Sigmoid colon (tissue), 7 donors: ENCODE measurements at places on chromosomes 11 and 22. TPM values are rescaled to one million over a fixed set of nuclear protein-coding genes. Genes with fewer than 3 reads are reported as not detected.

- DNase-seq, result no peak
Observed at GRCh38 chr11:8593455-8593854, 573 bp downstream of the STK33 start.

DNA sequence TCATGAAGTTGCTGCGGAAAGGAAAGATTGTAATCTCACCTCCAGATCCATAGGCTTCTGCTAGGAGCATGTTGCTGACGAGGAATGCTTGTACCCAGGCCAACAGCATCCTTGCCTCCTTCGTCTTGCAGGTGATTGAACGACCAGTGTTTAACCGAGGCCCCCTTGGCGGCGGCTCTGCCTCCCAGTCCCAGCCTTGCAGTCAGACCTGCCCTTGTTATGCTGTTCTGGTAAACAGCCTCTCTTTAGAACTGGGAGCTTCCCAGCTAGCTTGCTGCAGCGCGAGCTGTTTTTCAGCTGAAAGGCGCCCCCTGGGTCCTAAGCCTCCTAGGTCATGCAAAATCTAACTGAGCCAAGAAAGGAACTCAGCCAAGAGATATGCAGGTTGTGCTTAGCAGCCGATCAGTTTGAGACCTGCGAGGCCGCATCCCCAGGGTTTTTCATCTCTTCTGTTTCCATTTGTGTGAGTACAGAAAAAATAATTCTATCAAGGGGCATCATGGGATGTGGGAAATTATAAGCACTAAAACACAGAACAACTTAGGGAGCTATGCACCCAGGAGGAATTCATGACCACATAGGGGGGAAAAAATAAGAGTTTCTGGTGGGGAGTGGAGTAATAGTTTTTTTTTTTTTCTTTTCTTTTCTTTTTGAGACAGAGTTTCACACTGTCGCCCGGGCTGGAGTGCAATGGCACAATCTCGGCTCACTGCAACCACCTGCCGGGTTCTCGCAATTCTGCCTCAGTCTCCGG, at the start of gene PIK3IP1:
PIK3IP1 (minus strand) TSS at position 253 of the 754 bp plus-strand sequence; CDS start at position 109, 144 bp downstream.
- peak; percentile 96 for DNase-seq

The DRICH1 gene
- not detected for total RNA-seq

- DNase-seq, result no peak
Observed at GRCh38 chr22:36948273-36949225, 35.1 kb downstream of the CSF2RB start.

DNA sequence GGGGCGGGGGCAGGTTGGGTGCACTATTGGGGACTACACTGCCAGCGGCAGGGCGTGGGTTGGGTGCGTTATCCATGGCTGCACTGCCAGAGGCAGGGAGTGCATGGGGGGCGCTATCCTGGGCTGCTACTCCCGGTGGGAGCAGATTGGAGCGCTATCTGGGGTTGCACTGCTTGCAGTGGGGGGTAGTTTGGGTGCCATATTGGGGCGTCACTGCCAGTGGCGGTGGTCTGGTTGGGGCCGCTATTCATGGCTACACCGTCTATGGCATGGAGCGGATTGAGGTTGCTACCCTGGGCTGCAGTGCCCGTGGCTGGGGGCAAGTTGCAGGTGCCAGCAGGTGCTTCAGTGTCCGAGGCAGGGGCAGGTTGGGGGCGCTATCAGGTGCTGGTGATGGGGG, 36.2 kb downstream of the C22orf42 start:
- no peak for DNase-seq

The FOLH1 gene
- 4.6 TPM for total RNA-seq

- no peak for DNase-seq
Observed at GRCh38 chr11:86453290-86454030, 78.8 kb downstream of the CCDC81 start.

GRCh38 chr11:7422544-7423331, 62.6 kb upstream of the OLFML1 start:
- DNase-seq, result no peak

DNA sequence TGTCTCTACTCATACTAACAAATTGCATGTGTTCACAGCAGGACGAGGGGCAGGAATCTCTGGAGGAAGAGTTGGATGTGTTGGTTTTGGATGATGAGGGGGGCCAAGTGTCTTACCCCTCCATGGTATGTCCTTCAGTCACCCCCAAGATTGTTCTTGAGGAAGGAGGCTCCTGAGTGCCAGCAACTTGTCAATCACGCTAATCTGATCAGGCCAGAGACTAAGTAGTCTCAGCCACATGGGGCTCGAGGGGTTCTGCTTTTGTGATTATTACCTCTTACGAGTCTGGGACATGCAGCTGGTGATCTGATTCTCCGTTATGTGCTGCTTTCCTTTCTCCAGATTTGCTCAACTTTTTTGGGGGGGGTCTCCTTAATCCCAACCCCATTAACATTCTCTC, 54.3 kb downstream of the CTNND1 start:
- no peak for DNase-seq

The CNGA4 gene
- total RNA-seq, result not detected

DNA sequence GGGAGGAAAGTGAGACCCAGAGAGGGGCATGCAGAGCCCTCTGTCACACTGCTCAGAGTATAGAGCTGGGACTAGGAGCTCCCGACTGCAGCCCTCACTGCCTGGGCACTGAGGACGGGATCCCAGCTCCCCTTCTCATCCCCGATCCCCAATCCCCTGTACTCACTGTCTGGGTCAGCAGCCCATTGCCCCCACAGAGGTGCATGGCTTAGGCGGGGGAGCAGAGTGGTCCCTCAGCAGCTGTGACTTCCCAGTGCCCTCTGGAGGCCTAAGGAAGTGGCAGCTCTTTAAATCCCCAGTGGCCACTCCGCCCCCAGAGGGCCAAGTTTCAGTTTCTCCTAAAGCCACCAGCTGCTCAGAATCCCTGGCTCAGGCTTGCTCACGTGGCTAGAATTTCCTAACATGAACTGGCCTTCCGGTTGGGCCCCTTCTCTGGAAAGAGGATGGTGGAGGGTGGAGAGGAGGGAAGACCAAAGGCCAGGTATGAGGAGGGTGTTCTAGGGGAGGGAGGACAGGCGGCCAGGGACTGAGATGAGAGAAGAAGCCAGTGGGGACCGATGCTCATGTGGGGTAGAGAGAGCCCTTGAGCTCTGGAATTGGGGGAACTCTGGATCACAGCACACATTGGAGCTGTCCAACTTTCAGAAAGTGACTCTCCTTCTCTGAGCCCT, at the start of gene BATF2:
BATF2 (minus strand) TSS at position 262 of the 671 bp plus-strand sequence; CDS start at position 205, 57 bp downstream.
- DNase-seq, result peak; percentile 92

DNA sequence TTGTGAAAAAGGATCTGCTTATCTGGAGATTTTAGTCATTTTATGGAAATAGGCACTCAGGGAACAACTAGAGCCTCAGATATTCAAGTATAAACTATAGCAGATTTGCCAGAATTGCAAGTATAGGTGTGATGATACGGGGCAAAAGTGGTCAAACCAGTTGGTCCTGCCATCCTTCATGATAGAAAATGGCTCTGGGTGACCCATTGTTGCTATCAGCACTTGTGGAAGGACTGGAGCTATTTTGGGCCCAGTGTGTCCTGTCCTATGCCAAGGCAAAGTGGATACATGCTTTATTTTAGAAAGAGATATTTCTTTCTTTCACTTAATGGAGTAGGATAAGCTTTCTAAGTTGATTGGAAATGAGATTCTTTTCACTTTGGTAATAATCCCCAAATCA, 85.2 kb downstream of the PPP6R3 start:
- no peak for DNase-seq

DNA sequence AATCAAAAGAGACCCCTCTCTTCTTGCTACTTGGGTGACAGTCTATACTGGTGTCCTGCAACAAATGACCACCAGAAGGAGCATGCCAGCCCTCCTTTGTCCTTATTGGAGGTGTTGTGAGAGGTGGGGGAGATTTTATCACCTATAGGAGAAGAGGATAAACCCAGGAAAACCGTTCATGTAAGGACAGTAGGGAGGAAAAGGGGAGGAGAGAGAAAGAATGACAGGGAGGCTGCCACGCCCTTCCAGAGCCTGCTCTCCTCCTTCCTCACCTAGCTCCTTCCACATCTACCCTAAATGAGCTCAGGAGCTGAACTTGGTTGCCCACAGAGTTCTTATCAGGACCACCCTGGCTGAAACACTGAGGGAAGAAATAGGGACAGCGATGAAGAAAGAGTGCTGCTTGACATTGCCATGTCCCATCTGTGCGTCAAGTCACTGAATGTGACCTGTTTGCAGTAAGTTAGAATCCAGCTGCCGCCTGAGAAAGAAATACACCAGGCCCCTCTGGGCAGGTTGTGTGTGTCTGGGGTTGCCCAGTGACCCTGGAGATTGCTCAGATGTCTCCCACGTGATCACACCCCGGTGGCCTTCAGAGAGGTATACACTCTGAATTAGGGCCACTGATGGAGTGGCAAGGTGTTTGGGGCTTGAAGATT, 40.4 kb upstream of the ETS1 start:
- no peak for DNase-seq

The LARGE1 gene
- total RNA-seq, result 48.2 TPM

DNA sequence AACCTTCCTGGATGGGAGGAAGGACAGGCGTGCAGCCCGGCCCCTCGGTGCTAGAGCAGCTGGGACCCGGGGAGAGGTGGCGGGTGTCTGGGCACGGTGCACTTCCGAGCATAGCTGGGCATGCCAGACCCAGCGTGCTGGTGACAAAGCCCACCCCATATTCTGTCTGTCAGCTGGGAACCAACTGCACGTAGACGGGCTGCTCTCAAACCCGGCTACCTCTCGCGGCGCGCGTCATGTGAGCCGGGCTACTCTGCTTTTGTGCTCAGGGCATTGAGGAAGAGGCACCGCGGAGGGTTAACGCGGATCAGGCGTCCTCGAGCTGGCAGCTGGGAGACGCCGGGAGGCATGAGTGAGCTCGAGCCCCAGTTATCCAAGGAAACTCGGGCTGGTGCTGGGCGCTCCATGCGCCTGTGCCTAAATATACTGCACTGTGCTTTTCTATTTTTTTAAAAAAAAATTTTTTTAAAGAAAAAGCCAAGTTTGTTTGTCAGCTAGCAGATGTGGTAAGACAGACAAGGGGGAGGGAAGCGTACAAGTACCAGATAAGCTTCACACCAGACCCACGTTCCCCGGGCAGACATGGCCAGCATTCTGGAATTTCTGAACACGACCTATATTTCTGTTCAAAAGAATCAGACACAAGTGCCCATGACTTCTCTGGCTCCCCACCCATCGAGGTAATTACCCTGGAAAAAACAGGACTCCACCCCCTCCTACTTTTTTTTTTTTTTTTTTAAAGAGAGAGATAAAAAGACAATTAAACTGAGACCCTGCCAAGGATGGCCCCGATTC, 425.6 kb downstream of the SHANK2 start:
- peak; percentile 81 for DNase-seq

- DNase-seq, result peak; percentile 58
Observed at GRCh38 chr11:77068457-77069335, 1.9 kb downstream of the CAPN5 start.

- no peak for DNase-seq
Observed at GRCh38 chr11:5223686-5224085, 3.2 kb downstream of the HBB start.

The PIH1D2 gene
- 3.6 TPM for total RNA-seq
